ENCODE measurements at places on chromosomes 3 and 15.
A peak's percentile ranks its signal among the peaks of the same experiment; 100 is the strongest.

DNA sequence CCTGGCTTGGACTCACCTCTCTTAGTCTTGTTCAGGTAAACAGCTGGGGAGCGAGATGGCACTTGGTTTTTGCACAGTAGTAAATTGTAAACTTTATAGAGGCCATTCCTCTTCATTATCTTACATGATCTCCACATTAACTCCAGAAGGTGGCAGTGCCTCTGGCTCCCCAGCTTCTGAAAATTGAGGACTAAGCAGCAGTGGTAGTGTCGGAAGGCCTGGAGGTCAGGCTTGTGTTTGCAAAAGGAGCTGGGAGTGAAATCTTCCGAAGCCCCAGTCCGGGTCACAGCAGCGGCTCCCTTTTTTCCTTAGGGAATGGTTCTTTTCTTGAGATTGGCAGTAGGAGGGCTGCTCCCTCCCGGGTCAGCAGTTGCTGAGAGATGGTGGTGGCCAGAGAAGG is 85.7 kb downstream of the FNDC3B start:
- no peak for DNase-seq

DNA sequence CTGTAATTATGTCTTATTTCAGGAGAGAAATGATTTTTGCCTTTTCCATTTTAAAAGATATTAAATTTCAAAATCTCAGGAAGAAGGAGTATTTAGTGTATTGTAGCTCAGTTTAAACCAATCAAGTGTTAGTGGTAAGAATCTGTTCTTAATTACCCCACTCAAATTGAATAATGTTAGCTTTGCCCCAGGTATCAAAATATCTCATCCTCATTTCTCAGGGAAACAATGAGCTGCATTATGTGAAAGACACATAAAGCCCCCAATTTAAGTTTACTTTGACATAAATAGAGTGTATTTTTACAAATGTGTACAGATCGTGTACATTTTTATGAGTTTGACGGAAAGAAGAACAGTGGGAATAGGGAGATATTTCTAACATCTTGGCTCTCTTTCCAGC is 317.4 kb upstream of the RARB start:
- DNase-seq = no peak

DNA sequence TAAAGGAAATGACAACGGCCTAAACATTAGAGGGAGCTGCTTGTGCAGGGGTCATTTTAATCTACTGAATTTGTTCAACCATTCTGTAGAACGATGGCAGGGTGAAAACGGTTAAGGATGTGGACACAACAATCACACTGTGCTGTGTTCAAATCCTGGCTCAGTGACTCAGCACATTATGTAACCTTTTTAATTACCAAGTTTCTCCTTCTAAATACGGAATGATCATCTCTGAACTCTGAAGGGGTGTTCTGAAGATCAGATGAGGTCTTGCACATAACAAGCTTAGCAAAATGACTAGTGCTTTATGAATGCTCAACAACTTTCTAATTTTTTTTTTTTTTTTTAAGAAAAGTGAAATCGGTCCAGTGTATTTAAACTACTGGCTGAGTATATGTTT is 592.8 kb downstream of the FOXP1 start:
- no peak for DNase-seq

DNA sequence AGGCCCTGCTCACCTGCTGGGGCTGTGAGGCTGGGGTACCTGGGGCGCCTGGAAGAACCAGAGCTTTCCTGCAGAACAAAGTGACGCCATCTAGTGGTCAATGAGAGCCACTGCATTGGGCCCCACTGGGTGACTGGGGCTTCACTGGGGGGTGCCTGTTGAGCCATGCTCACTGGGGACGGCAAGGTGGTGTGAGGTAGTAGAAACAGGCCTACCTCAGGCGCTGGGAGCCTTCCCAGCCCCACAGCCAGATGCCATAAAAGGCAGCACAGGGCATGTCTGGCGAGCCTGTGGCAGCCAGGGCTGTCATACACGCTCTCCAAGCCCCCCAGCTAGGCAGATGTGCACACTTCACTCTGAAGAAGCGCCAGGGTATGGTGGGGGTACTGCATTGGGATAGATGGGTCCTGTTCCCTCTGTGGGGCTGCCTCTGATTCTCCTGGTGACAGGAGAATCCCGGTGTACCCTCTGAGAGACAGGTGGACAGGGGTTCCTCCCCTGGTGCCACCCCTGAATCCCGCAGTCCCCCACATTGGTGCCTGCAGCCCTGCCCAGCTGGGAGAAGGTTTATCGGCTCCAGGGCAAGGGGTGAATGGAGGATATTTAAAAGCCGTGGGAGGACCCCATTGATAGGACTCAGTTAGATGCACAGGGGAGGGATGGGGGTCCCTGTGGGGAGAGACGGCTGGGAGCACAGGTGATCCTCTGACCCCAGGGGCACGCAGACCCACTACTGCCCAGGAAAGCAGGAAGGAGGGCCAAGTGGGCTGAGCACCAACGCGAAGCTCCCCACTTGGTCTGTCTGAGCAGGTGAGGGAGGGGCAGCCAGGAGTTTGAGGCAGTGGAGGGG is 178.8 kb downstream of the NSMCE3 start:
- peak; percentile 76 for DNase-seq

GRCh38 chr3:173892547-173892946 is 495.0 kb downstream of the NLGN1 start:
- no peak for DNase-seq

DNA sequence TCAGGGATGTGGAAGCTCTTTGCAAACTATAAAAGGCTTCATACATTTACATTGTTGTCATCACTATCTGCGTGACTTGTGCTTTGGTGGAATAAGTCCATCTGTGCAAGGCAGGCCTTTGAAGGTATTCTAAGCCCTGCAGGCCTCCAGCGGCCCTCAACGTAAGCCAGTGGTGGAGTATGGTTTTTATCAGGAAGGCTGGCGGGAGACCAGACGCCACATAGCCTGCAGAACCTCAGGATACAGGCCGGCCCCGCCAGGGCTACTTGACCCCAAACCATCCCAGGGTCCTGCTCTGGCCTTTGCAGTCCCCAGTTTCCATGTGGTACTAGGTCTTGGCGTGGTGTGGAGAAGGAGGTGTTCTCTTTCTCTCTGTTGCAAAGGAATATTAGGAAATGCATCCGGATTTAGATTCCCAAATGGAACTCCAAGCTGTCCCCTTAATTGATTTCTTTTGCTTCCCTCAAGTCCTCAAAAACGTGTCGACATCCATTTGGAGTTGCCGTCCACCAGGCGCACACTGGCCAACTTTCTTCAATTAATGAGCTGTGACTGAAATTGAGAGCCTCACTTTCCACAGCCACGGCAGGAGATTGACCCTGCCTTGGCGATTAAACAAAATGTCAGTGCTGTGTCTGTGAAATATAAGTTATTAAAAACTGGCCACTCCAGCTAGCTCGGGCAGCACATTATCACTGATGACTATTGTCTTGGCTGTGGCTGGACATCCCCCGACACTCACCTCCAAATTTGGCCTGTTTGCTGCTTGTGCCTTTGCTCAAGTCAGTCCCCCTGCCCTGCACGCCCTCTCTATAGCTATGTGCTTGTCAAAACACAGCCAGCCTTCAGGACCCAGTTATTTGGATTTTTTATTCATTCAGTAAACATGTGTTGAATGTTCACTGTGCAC is 239.8 kb upstream of the TLE3 start:
- no peak for DNase-seq

GRCh38 chr3:62154457-62155148 is 218.7 kb downstream of the FEZF2 start:
- no peak for DNase-seq

GRCh38 chr3:31909455-31909854 is 71.6 kb downstream of the OSBPL10 start:
- DNase-seq = no peak

- no peak for DNase-seq
These were observed 93.6 kb downstream of the CDIN1 start for GRCh38 chr15:36673039-36673438.

- no peak for DNase-seq
These were observed 257.1 kb downstream of the MAGI1 start for GRCh38 chr3:65781594-65781993.

DNA sequence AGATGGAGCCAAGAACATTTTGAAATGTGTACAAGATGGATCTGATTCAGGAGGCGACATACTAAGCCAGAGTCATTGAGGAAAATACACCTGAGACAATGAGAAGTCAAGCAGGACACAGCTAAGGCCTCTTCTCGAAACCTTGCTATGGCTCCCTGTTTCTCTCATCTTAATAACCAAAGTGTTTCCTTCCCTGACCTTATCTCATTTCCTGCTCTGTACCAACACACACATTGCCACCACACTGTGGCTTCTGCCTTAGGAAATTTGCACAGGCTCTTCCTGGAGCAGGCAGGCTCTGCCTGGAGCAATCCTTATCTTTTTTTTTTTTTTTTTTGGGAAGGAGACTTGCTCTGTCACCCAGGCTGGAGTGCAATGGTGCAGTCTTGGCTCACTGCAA is 36.6 kb downstream of the OXSM start:
- DNase-seq = no peak

DNA sequence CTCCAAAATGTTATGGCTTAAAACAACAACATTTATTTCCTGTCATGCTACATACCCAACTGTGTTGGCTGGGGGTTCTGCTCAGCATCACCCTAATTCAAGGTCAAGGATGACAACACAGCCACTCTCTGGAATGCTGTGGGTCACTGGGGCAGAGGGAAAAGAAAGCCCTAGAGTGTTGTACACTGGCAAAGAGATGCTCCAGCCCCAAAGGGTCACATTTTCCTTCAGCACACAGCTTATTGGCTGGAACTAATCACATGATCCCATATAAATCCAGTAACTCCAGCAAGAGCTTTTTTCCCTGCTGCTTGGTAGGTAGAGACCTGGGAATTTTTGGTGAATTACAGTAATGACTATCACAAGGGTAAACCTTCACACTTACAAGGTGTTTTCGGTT is 1041.4 kb downstream of the NTRK3 start:
- DNase-seq = no peak

- DNase-seq = no peak
These were observed 339.8 kb upstream of the RARB start for GRCh38 chr3:25088284-25088683.

DNA sequence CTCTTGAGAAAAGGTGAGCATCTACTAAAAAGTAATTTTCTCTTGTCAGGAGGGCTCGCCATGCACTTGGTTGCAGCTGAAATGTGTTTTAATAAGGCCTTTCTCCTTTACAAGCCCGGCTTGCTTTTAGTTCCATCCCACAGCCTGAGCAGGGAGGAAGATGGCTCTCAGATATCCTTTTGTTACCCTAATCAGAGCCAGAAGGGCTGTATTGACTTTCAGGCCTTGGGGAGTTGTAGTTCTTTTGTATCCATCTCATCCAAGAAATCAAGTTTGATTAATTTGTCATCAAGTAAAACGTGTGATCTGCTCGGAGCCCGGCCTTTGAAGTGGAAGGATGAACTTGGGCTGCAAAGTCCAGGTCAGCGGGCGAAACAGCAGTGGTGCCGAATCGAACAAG is 52.9 kb downstream of the EIF4E3 start:
- DNase-seq = no peak

DNA sequence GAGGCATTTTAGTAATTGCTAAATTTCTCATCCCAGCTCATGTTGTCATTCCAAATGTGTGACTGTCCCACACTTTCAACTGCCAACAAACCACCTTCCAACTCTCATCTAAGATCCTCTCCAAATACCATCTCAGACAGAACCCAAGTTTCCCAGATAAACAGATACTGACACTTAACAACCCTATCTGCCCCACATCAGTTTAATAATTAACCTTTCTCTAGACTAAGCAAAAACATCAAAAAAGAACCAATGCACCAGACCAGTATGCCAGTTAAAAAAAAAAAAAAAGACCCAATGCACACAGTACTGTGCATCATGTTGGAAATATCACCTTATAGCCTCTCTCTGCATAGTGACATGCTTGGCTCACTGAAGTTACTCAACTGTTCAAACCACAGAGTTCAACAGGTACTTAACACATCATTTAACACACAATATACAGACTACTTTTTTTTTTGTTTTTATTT is 5.5 kb downstream of the SFMBT1 start:
- DNase-seq = no peak

- peak; percentile 62 for DNase-seq
These were observed 33.9 kb upstream of the C15orf39 start for GRCh38 chr15:75167588-75168350.

DNA sequence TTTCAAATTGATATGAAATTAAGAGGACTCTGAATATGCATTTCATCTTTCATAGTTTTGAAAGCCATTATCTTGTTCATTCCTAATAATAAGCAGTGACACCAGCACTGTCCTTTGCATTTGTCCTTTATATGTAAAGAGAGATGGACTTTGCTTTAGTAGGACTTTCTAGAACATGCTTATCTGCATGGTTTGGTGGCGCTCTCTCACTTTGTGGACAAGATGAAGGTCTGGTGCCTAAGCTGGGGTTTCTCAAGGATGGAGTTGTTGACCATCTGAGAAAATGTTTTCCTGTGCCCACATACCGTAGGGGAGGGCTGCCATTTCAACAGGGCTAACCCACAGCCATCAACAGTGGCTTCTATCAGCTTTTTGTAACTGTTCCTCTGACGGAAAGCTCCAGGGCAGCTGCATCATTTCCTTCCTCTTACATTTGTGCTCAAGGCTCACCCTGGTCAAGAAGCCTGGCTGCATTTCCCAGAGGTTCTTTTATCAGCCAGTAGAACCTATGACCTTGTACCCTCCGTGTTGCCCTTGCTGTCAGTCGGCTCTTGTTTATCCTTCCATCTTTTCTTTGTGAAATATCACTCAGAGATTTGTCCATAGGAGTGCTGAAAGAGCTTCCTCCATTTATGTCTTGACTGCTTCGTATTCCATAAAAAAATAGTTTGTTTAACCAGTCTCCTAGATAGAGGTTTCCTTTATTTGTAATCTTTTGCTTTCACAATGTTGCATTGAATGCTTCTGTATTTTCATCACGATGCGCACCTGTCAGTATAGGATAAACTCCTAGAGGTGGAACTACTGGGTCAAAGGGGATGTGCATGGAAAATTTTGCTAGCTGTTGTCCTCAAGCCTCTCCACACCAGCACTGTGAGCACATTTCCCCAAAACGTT is 44.6 kb downstream of the ABHD2 start:
- DNase-seq = no peak
